ENCODE measurements at places on chromosomes 7 and 10.
A peak's percentile ranks its signal among the peaks of the same experiment; 100 is the strongest.

GRCh38 chr7:39749177-39749576, 125.8 kb downstream of the RALA start:
- no peak for DNase-seq

DNA sequence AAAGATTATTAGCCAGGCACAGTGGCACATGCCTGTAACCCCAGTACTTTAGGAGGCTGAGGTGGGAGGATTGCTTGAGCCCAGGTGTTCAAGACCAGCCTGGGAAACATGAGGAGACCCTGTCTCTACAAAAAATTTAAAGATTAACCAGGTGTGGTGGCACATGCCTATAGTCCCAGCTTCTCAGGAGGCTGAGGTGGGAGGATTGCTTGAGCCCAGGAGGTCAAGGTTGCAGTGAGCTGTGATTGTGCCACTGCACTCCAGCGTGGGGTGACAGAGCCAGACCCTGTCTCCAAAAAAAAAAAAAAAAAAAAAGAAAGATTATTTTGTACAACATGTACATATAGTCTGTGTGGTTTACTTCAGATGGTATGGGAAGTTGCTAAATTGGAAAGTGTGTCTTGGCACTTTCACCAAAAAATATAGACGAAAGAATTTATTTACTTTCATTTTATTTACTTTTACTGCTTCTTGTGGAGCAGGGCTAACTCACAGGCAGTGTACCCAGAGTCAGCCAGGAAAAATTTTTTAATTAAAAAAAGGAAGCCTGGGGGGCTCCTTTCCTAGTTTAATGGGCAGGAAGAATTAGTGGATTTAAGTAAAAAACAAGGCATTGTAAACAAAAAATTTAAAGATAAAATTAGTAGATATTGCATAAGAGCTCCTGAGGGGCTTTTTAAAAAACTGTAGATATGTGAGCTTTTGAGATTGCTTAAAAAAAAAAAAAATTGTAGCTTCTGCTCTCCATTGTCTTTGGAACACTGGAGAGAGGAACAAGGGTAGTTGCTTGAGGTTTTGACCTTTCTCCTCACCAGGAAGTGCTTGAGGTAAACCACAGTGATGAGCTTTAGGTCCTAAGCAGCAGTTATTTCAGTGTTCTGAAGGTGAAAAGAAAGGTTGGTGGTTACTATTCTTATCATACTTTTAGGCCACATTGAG, 44.6 kb upstream of the VDAC2 start:
- DNase-seq: no peak

DNA sequence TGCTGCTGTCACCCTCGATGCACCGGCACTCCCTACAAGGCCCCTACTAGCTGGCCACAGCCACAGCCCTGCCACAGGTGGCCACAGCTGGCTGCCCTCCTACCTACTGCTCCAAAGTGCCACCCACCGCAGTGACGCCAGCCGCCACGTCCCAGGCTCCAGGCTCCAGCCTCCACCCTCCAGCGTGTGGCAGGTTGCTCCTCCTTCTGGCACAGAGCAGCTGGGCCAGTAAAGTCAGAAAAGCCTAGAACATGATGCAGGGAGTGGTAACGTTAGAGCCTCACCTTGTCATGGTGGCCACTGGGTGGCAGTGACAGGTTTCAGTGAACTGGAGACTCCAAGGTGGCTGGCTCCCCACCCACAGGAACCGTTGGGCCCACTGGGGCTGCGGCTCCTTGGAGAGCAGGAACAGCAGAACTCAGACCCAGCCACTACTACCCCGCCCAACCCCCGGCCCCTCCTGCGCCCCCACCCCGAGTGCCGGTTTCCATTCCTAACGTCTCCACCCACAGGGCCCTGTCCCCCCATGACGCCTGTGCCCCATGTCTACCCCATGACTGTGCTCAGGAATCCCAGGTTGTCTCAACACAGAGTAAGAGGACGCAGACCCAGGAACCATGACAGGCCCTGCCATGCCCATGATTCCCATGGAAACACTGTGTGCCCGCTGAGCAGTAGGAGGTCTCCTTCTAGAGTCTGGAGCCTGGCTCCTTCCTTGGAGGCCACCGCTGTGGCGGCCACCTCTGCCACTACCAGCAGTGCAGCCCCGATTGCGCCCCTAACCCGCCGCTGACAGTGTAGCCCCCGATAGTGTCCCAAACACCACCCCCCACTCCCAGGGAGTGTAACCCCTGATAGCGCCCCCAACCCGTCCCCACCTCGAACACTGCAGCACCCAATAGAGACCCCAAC, 52.3 kb upstream of the ZNF33B start:
- DNase-seq: peak; percentile 5

- DNase-seq: no peak
Measured at GRCh38 chr10:114624951-114625780, 32.9 kb downstream of the ABLIM1 start.

GRCh38 chr7:23594879-23595604, 2.1 kb upstream of the CCDC126 start:
- DNase-seq: no peak

GRCh38 chr10:25614652-25615051, 319.4 kb upstream of the MYO3A start:
- DNase-seq: no peak

- DNase-seq: no peak
Measured at GRCh38 chr7:80309377-80309776, 174.7 kb downstream of the GNAI1 start.

DNA sequence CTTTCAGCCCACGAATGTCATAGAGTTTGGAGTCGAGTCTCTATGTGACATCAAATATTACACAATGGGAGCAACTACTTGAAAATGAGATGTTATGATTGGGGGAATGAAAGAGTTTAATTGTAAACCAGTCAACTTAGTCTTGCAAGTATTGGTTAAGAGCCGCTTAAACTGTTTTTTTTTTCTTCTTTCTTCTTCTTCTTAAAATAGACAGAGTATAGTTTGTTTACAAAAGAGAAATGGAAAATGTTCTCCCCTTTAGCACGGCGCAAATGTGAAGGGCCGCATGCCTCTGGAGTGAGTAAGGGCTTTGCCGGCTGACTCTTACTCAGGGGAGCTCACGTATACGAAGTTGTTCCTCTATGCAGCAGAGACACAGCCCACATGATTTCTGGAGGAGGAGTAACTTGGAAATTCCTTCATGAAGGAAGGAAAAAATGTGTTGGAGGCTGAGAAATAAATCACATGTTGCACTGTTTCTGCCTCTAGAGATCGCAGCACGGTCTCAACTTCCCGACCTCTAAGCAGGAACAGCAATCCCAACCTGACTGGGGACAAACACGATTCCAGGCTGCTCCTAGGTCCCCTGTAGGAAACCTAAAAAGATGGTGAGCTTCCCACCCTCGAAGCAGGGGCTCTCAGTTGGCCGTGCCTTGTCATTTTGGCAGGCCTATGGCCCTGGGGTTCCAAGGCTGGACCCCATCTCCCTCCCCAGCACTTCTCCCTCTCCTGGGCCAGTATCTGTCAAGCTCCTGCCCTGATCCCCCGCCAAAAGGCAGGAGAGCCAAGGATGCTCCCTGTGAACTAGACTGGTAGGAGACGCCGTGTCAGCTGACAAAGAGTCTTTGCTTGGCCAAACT, 44.8 kb downstream of the MYOF start:
- DNase-seq: peak; percentile 91

DNA sequence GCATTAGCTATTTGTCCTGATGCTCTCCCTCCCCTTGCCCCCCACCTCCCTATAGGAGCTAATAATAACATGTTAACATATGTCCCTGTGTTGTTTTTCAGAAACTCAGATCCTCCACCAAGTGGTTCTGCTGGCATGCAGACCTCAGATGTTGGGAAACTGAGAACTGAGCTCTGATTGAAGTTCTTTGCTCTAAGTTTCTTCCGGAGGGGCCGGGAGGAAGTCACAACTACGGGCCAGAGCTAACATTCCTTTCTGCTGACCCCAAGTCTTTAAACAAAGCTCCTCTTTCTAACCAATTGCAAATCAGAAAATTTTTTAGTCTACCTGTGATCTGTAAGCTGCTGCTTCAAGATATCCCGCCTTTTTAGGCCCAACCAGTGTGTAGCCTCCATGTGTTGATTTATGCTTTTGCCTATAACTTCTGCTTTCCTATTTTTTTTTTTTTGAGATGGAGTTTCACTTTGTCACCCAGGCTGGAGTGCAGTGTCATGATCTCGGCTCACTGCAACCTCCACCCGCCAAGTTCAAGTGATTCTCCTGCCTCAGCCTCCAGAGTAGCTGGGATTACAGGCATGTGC, 66.6 kb downstream of the LYZL1 start:
- DNase-seq: peak; percentile 64

GRCh38 chr10:52256832-52257691, 57.0 kb upstream of the DKK1 start:
- peak; percentile 27 for DNase-seq

DNA sequence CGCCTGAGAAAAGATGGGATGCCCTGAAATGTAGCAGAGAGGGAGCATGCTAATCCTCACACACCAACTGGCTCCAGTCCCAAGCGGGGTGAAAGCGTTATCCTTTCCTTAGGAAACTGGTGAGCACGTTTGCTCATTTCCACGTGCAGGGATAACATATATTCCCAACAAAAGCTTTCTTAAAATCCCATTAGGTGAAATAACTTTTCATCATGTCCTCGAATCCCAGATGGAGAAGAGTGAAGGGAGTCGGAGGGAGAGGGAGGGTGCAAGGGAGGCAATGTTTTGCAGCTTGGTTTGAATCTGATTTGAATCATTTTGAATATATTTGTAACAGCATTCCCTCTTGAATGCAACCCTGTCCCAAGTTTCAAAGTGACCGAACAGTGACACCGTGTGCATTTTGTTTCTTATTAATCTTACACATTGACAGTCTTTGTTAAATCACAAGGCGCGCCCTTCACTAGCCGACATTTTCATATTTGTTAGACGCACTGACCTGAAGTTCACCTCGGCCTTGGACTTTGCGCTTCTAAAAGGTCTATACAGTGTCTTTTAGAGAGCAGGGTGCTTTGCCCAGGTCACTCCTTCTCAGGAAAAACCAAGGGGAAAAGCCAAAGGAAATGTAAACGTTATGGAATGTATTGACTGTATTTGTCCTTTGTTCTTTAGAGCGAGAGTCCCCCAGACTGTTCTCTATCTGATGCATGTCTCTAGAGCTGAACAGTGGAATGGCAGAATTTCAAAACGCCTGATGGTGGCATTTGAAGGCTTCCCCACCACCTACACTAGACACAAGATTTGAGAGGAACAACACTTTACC, 3.1 kb upstream of the HOXA4 start:
- DNase-seq: no peak

GRCh38 chr7:128350708-128351295, 7.1 kb upstream of the RBM28 start:
- DNase-seq: no peak

DNA sequence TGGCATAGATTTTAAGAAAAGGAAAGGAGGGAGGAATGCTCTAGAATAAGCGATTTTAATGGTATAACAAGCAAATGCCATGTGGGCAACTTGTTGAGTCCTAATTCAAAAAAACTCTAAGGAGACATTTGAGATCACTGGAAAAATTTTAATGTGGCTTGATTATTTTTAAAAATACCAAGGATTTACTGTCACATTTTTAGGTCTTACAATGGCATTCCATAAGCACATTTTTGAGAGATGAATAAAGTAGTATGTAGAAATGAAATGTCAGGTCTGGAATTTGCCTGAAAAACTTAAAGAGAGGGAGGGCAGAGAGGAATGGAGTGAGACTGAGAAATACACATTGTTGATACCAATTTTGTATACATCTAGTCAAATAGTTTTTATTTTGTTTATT, 20.3 kb downstream of the NCAPG2 start:
- no peak for DNase-seq

DNA sequence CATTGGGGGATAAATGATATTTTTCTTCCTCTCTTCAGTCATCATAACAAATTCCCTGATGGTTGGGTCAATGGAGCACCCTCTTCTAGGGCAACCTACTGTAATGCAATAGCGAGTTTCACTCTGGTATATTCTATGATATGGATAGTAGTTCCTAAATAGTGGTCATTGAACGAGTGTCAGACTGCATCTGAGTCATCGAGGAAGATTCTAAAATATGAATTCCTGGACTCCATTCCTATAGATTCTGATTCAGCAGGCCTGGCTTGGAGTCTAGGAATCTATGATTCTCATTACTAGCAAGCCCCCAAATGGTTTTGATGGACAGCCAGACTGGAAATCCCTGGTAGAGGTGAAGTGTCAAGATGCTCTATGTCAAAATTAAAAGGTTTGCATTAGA, 254.5 kb downstream of the BUB3 start:
- no peak for DNase-seq

DNA sequence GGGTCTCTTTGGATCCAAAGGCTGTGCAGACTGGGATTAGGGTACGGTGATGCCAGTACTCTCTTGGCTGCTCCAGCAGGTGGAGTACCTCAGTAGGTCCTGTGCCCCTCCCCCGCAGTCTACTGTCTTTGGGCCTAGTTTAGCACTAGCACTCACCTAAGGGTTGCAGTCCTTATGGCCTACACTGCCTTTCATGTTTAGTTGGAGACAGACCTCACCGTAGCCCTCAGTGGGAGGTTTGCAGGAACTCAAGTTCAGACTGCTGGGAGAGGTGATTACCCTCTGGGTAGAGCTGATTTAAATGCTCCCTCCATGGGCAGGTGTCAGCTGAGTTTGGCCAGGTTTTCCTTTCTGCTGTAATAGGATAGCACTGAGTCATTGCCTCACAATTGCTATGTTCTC, 210.8 kb upstream of the TMEM196 start:
- DNase-seq: no peak

DNA sequence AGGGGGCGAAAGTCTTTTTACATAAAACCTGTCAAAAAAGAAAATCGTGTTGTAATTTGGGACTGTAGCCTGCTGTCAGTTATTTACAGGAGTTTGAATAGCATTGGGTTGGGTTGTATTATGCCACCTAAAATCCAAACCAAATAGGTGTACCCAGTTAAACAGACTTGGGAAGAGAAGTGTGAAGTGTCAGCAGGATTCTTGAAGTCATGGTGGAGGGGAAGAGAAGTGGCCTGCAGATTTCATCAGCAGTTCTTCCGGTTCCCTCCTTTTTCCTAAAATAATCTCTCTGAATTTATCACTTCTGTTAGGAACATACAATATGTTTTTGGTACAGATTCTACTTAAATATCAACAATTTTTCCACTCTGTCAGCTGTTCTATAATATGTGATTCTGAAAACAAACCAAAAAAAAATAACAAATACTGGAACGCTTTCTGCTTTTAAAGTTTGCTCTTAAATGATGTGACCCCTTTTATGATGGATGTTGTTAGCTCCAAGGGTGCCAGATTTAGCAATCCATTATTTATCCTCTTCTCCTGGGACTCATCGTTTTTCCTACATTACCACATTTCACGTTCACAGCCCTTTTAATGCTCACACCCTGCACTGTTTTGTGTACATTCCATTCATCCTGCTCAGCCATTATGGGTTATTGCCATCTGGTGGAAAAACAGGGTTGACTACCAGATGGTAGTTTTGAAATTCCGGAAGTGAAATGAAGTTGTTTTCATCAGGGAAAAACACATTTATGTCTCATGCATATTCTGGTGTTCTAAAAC, 18.7 kb upstream of the ARHGAP12 start:
- peak; percentile 25 for DNase-seq

GRCh38 chr7:117018713-117019112, 65.4 kb downstream of the ST7 start:
- no peak for DNase-seq

- DNase-seq: no peak
Measured at GRCh38 chr10:112332509-112333228, 41.2 kb upstream of the ACSL5 start.

- no peak for DNase-seq
Measured at GRCh38 chr10:110636572-110636931, 7.6 kb upstream of the RBM20 start.

Measured in cerebellar cortex (tissue), 1 donor.